ENCODE measurements at places on chromosomes 4 and X.
A peak's percentile ranks its signal among the peaks of the same experiment; 100 is the strongest.

GRCh38 chr4:186158021-186158813 lies 33.1 kb upstream of the CYP4V2 start:
- DNase-seq, result no peak

DNA sequence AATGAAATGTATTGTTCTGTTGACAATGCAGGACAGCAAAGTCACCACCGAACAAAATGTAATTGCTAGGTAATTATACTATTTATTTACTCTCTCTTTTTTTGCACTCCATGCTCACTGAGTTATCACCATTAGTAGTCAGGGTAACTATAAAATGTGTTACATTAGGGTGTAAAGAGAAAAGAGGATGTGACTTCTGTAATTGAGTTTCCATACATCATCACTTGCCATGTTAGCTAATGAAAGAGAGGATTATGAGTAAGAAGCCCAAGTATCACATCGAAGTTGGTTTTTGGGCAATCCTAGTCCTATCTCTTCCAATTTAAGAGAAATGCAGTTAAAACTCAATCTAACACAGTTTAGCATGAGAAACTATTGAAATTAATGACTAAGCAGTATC lies 7.6 kb downstream of the ZXDA start:
- DNase-seq, result no peak

- DNase-seq, result no peak
These were observed 275.5 kb downstream of the PCDH10 start for GRCh38 chr4:133424605-133425004.

DNA sequence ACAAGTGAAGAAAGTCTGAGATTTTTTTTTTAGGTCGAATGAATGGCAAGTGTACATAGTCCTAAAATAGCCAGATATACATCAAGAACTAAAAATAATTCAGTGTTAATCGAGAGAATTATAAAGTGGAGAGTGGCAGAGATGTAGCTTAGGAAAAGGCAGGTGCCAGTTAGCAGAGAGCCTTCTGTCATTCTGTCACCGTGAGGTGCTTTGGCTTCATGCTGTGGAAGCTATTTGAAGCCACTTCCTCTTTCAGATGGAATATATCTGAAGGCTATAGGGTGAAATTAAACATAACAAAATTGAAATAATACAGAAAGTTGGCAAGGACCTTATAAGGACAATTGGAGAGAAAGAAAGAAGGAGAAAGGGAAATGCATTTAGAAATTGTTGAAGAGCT lies 756.3 kb downstream of the CCSER1 start:
- DNase-seq, result no peak

GRCh38 chr4:177907736-177908424 lies 465.6 kb upstream of the AGA start:
- no peak for DNase-seq

- DNase-seq, result no peak
These were observed 17.0 kb upstream of the CHRNA9 start for GRCh38 chr4:40317916-40318658.

GRCh38 chr4:187972135-187972534 lies 23.4 kb upstream of the ZFP42 start:
- DNase-seq, result no peak

GRCh38 chrX:52078131-52078530 lies 9.1 kb upstream of the MAGED4B start:
- DNase-seq, result no peak

DNA sequence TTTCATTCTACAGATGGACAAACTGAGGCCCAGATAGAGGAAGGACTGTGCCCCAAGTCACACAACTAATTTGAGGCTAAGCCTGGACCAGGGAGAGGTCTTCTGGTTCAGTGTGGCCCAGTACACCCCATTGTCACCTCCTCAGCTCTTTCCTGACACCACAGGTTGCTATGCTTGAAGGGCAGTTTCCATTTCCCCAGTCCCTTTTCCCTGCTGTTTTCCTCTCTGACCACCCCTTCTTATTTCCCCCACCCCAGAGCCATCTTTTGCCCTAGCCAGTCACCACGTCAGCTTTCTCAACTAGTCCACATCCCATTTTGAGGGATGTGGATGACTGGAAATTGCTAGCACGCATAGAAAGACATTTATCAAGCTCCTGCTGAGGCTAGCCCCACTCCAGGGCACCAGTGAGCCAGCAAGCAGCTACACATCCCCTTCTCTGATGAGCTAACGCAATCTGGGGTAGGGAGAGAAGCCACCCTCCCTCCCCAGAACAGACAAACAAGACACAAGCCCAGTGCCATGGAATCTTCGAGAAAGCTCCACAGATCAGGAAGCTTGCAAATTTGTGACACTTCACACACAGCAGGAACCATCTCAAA lies 1.3 kb downstream of the GABRE start:
- DNase-seq, result peak; percentile 28

DNA sequence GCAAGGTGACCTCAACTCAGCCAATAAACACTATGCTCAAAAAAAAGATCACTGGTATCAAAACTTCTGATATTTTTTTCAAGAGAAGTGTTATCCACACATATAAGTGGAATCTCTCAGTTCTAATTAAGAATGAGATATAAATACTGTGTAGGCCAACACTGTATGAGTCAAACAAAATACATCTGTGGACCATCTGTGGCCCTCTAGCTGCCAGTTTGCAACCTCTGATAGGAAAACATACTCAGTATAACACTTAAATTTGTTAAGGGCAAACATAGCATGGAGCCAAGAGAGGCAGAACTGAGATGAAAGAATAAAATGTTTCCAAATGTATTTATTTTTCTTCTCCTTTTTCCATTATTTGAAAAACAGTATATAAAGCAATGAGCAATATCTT lies 377.3 kb downstream of the ARAP2 start:
- no peak for DNase-seq

- DNase-seq, result no peak
These were observed 85.8 kb downstream of the DCTD start for GRCh38 chr4:182831376-182831775.

DNA sequence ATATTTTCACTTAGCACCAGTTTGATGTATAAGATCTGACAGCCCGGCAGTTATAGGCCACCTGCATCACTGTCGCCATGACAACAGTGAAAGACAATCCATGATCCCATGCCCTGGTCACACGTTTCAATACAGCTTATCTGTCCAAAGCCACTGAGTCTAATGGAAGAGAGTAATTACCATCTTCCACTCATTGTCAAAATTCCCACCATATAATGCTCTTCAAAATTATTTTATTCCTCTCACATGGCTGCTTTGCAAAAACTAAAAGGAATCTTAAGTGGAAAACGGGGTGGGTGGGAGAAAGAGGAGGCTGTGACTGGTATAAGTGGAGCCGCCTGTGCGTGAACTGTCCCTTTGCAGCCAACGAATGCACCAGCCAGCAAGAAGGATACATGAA lies 44.2 kb downstream of the MAML3 start:
- DNase-seq, result no peak

DNA sequence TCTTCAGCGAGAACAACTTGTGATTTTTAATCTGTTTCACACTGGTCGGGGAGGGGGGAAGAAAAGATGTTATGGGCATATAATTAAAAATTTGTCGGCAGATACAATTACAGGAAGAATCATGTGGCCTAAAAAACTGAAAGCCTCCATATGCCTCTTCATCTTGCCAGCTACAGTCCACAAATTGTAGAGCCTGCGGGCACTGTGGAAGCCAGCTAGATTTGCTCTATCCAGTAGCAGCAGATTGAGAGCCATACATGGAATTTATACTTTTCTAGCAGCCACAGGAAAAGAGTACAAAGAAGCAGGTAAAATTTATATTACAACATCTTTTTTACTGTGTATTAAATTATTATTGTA lies 147.3 kb downstream of the TBL1X start:
- no peak for DNase-seq

DNA sequence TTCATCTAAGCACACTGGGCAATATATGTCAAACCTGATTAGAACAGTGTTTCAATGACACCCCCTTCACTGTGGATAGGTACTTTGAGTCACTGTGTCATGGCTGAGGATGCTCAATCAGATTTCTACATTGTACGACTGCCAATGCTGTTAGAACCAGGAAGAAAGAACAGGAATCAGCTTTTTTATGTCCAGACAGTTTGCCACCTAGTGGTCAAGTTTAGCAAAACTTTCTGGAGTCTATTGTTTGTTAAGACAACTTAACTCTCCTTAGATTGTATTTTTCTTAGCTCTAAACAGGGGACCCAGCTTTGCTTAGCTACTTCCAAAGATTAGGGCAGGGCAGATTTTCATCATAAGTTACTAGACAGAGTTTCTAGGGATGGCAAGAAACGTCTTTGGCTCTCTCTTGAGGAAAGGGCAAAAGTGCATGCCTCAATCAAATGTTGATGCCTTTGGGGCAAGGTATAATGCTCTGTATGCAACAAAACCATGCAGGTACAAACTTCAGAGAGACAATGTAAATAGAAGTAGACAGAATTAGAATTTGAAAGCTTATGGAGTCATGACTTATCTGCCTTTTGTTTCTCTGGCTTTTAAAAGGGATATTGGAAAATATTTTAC lies 40.5 kb upstream of the BMP3 start:
- DNase-seq, result peak; percentile 63

GRCh38 chrX:132591719-132592275 lies 103.0 kb upstream of the MBNL3 start:
- DNase-seq, result no peak

DNA sequence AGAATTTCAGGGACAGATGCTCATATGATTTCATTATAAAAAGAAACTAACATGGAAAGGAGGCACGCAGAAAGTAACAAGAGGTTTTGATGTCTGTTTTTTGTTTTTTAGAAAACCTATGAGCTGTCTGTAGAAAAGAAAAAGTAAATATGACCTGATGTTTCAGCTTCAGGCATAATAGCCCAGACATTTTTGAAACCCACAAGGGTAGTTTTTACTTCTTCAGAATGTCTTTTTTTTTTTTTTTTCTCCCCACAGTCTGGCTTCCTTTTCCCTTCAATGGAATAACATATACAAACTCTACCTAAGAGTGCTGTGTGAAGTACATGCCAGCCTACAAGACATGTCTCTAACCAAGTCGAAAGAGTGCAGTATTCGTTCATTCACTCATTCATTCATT lies 18.3 kb upstream of the STX18 start:
- no peak for DNase-seq

DNA sequence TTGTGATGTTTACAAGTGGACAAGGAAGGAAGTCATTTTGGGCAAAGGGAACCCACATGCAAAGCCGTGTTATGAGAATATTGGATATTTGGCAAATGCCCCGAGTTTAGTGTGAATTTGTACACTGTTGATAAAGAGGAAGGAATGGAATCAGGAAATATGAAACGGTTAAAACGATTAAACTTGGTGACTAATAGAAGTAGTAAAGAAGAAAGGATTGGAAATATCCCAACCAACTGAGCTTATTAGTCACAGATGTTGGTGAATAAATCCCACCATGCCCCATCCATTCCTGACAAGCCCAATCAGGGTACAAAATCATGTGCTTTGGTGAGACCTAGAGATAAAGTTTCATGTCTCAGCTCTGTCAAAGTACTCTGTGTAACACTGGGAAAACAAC lies 22.0 kb downstream of the ARHGAP24 start:
- DNase-seq, result peak; percentile 94

- DNase-seq, result no peak
These were observed 346.6 kb downstream of the CFAP47 start for GRCh38 chrX:36266155-36266554.

GRCh38 chr4:141023051-141023450 lies 110.2 kb downstream of the RNF150 start:
- no peak for DNase-seq

DNA sequence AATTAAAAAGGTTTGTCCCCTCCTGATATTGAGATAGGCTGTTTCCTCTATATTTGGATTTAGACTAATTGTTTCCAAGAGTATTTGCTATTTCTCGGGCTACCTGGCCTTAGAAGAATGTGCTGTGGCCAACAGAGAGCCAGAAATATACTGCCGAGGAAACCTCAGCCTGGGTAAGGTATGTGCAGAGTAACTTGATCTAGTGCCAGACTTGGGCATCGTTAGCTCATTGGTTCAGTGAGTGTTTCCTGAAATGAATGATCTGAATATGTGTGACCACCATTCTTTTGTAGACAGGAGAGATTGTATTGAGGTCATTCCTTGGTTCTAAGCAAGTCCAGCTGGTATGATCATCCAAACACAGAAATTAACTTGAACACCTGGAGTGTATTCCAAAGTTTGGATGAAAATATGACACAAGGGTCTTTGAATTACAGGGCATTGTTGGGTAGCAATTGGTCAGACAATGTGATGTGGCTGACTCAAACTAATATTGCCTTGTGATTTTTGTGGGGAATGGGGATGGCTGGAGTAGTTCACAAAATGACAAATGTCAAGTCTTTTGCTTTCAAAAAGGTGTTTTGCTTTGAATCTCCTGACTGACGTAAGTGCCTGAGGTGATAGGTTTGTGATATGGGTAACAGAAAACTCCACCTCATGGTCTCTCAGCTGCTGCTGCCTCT lies 100.2 kb upstream of the CXCL13 start:
- DNase-seq, result no peak

DNA sequence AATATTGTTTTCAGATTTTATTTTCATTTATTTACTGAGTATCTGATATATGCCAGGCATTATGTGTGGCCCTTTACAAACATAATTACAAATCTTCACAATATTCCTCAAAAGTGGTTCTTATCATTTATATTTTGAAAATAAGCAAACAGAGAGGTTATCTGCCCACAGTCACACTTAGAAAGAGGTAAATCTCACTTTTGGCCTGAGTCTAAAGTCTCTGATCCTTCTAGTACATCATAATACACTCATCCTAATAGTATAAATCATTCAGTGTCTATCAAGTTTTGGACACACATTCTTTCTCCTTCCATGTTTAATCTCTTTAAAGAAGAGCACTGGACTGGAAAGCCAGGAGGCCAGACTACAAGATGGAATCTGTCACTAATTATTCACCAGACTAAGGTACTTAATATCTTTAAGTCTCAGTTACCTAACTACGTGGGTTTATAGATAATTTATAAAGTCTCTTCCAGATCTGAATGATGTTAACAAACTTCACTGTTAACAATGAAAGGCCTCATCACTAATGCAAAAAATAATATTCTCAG lies 281.3 kb downstream of the PPP3CA start:
- DNase-seq, result no peak

GRCh38 chrX:123736333-123736921 lies 3.6 kb upstream of the THOC2 start:
- DNase-seq, result peak; percentile 89

DNA sequence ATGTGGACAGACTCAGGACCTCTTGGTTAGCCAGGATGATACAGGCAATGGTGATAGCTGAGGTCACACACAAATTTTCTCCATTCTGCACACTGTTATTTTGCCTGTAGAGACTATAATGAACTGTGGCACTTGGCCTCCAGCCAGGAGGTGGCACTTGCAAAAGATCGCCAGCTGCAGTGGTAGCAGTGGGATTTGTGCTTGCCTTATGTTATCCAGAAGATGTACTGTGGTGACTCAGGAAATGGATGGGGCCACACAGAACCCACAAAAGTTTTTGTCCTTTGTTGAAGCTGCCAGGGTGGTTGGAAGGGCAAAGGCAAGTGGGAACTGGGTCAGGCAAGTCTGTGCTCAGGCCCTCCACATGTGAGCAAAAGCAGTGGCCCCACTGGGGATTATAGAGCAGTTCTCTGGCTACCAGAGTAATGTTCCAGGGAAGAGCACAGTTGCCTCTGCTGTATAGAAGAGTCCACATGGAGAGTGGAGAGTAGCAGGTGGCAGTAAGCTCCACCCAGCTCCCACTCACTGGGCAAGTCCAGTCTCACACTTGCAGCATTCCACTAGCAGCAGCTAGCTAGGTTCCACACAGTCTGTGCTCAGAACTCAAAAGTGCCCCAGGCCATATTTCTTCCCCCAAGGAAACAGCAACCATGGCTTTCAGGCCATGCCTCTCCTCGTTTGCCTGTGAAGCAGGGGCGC lies 5.9 kb upstream of the C4orf17 start:
- DNase-seq, result no peak

Measured in fibroblast of skin of right biceps (primary cell).